ENCODE measurements at places on chromosomes 1 and 21.
A peak's percentile ranks its signal among the peaks of the same experiment; 100 is the strongest.

GRCh38 chr1:110082477-110082876 is 12.0 kb upstream of the ALX3 start:
- no peak for DNase-seq

DNA sequence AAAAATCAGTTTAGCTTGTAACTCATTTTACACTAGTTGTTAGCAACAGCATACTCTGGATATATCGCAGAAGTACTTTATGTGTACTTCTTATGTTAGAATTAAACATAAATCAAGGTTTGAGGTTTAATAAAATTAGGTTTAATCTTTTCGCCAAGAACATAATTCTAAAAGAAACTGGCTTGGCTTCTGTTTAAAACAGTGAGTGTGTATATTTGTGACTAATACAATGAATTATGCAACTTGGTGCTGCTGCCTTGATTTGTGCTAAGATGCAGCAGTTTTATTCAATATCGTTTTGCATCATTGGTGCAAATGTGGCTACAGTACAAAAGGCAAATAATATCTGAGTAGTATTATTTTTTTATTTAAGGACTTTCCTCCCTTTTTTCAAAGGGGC is 44.8 kb downstream of the USP25 start:
- peak; percentile 63 for DNase-seq

GRCh38 chr1:184072376-184072775 is 20.8 kb downstream of the TSEN15 start:
- no peak for DNase-seq

GRCh38 chr1:109944541-109944940 is 33.9 kb downstream of the CSF1 start:
- DNase-seq: peak; percentile 68

DNA sequence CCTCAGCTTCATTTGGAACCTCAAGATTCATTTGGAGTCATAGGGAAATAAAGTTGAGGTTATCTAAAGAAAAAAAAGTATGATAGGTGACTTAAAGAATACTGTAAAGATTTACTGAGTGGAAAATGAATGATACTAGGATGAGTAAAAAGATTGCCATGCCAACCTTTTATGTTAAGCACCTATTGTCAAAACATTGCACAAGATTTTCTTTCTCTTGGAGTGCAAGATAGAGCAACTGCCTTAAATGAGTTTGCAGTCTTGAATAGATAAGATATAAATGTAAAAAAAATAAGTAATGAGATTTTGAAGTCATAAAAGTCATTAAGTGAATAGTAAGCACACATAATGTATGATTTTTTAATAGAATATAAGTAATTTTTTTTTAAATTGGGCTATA is 5.1 kb upstream of the ANGPTL1 start:
- DNase-seq: no peak

GRCh38 chr1:244918421-244919319 is 54.3 kb upstream of the HNRNPU start:
- DNase-seq: peak; percentile 43

DNA sequence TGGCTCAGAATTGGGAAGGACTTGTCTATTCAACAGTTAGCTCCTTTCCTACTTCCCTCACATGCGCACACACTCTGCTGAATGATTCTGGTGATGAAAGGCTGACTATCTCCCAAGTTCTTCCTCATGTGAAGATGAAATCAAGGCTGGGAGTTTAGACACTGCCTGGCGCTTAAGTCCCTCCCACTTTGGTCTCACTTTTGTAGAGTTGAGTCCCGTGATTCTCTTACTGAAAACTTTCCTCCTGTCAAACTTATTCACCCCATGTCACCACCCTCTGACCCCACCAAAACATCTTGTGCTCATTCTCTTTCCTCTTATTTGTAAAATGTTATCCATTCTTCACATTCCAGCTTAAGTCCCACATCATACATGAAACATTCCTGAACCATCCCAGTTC is 8.4 kb upstream of the MRPS6 start:
- DNase-seq: no peak

- no peak for DNase-seq
Observed at GRCh38 chr1:114512595-114513280, 1.7 kb upstream of the TRIM33 start.

DNA sequence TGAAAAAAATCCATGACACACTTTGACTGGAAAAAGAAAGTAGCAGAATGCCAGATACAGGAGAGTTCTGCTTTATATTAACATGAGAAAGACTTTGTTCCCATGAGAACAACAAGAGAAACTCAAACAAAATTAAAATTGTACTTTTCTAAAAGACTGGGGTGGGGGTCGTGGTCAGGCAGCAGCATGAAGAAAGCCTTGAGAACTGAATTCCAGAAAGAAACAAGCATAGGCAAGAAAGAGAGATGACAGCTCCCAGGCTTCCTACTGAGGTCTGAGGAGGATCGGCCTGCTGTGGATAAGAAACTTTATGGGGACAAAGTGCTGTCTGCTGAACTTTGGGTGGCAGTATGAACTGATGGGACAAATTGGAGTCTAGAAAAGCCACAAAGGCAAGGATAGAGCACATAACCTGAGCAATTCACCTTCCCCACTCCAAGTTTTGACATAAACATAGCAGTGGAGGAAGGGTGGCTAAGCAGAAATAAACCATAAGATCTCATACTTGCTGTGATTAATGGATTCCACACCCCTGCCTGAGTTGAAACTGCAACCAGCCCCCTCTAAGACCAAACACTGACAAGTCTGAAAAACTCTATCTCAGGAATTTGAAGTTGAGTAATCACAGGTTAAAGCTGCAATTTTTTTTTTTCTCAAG is 43.7 kb downstream of the COL6A1 start:
- peak; percentile 52 for DNase-seq

- peak; percentile 83 for DNase-seq
Observed at GRCh38 chr1:165851034-165851658, 23.7 kb downstream of the UCK2 start.

DNA sequence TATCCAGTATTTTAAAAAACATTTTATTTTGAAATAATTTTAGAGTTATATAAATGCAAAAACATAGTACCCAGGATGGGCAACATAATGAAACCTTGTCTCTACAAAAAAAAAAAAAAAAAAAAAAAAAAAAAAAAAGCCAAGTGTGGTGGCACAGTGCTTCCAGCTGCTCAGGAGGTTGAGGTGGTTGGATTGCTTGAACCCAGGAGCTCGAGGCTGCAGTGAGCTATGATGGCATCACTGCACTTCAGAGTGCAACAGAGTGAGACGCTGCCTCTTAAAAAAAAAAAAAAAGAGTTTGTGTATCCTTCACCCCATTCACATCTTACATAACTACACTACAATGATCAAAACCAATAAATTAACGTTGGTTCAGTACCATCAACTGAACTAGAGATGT is 115.6 kb upstream of the KIF26B start:
- DNase-seq: no peak

- peak; percentile 57 for DNase-seq
Observed at GRCh38 chr1:33334081-33334552, 13.2 kb upstream of the A3GALT2 start.

DNA sequence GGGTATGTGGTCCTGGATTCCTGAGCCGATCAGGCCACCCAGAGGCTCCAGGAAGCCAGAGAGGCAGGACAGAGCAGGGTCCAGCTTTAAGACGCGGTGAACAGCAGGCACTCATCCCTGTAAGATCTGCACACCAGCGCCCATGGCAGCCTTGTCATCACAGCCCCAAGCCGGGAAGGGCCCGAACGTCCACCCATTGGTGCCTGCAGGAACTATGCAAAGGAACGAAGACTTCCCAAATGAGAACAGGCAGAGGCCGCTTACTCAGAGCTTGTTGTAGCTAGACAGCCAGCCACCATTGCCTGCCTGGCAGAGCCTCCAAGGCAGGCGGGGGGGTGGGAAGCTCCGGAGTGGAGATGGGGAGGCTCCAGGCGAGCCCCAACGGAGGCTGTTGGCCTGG is 12.1 kb upstream of the ARHGEF16 start:
- no peak for DNase-seq

GRCh38 chr1:192157067-192157466 is 1.2 kb upstream of the RGS18 start:
- no peak for DNase-seq

Data from ELR (cell line).